Activated CD8-positive, alpha-beta memory T cell treated with anti-CD3 and anti-CD28 coated beads for 48 hours (primary cell): ENCODE measurements at places on chromosomes 11 and 22.

DNA sequence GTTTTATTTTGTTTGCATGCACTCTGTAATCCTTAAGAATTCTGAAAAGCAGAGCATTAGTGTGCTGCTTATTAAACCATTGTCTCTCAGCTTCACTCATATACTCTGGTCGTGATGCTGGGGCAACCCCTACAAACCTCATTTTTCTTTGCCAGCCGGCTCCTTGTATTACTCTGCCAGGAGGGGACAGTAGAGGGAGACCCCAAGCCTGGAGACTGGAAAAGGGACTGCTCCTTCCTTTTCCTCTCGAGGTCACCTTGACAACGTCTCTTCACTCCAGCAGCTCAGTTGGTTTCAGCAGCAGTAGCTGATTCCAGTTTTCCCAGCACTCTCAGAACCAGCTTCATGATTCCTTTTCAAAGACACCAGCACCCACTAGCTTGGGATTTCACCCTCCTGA lies 2.8 kb upstream of the JHY start:
- no peak for DNase-seq

GRCh38 chr22:28883657-28883916 lies 215 bp downstream of the ZNRF3 start:
- DNase-seq: no peak

DNA sequence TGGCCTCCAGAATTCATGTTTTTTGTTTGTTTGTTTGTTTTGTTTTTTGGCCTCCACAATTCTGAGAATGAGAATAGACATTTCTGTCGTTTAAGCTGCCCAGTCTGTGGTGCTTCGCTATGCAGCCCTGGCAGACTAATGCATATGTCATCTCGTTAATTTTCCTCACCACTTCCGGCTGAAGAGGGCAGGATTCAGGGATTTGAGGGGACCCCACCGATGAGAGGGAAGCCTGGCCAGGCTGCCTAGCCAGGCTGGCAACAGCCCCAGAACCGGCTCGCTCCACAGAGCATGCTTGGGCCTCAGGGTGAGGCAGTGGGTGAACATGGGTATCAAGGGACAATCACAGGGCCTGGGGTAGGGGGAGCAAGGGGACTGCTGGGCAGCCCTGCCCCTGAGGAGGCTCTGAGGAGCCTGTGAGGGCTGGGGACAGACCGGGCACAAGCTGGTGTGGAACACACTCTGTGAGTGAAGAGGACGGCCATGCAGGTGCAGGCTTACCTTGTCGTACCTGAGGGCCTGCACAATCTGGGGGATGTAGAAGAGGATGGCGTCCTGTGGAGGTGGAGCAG lies 47.8 kb upstream of the SERPIND1 start:
- no peak for DNase-seq

GRCh38 chr22:21669026-21669425 lies 3.2 kb downstream of the PPIL2 start:
- DNase-seq: no peak

- no peak for DNase-seq
These were observed 4.1 kb downstream of the IGF2 start for GRCh38 chr11:2135018-2135569.

GRCh38 chr22:19972652-19973550 lies 31.3 kb upstream of the TXNRD2 start:
- no peak for DNase-seq

DNA sequence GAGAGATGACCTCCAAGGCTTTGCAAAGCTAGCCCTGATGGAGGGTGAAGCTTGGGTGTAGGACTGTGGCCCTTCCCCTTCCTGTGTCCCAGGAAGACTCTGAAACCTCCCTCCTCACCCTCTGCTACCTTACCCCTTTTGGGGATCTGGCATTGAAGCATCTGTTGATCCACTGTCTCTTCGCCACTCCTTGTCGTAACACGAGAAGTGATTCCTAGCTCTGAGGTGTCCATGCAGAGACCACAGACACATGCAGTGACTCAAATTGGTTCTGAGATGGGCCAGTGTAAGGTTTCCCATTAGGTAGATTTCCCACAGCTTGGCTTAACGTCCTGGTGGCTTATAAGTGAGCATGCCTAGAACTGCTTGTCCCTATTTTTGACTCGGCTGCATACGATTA lies 101.4 kb downstream of the ZBTB16 start:
- no peak for DNase-seq

GRCh38 chr22:44889255-44889878 lies 120.4 kb downstream of the PHF21B start:
- DNase-seq: no peak

- DNase-seq: no peak
These were observed 128.8 kb downstream of the MED15 start for GRCh38 chr22:20636075-20636812.

DNA sequence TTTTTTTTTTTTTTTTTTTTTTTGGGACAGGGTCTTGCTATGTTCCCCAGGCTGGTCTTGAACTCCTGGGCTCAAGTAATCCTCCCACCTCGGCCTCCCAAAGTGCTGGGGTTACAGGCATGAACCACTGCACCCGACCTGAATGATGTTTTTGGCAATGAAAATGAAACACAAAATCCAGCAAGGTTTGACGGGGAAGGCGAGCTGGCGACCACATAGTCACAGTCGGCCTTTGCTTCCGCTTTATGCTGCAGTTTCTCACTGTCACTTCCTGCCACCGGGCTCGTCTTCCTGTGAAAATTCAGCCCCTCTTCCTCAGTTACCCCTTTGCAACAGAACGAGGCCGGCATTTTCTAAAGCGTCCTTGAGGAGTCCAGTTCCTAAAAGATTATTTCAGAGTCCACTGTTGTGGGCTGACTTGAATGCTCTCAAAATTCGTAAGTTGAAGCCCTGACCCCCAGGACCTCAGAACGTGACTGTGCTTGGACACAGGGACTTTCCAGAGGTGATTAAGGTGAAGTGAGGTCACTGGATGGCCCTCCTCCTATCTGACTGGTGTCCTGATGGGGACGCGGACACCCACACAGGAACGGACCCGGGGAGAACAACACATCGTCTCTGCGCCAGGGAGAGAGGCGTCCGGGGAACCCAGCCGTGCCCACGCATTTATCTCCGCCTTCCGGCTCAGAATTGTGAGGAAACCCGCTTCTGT lies 2.9 kb upstream of the BID start:
- peak; percentile 50 for DNase-seq

DNA sequence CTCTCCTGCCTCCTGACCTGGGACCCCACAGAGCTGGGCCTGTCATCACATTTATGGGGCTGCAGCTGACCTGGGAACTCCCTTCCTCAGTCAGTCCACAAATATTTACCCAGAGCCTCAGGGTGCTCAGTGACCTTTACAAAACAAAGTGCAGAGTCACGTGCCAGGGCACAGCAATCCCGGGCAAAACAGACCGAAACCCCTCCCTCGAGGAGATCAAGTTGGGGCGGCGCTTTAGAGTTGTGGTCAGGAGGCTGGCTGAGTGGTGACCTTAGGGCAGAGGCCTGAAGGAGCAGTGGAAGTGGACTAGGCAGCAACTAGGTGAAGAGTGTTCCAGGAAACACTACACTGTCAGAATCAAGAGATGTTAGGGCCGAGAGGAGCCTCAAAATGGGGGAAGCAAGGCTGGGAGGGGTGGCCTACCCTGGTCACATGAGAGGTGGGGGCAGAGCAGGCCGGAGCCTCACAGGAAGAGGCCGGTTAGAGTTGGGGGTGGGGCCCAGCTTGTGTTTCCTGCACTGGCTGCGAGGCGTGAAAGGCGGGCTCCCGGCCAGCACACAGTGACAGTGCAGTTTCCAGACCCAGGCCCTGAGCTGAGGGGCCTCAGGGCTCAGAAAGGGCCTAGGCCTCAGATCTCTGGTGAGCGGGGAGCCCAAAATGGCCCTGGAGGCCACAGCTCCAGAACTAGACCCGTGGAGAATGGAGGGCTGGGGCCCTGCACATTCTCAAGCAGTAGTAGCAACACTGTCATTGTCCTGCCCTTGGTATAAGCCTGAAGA lies 3.7 kb upstream of the NEAT1 start:
- peak; percentile 87 for DNase-seq

- DNase-seq: no peak
These were observed 16.2 kb downstream of the MISFA start for GRCh38 chr11:18615628-18616392.

- DNase-seq: no peak
These were observed 40.2 kb downstream of the GNB1L start for GRCh38 chr22:19814428-19814827.

DNA sequence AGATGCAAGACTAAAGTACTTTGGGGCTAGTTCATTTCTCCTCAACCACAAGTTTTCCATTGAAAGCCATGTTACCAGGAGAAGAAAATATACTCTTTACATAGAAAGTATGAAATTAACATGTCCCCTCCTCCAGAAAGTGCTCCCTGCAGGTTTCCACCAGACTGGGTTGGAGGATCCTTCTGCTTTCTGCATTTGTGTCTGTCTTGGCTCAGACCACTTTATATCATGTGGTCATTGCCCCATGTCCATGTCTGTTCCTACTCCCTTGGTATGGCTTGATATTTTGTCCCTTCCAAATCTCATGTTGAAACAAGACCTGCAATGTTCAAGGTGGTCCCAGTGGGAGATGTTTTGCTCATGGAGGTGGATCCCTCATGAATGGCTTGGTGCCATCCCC lies 28.4 kb upstream of the ACER3 start:
- DNase-seq: no peak

GRCh38 chr11:129538323-129538722 lies 162.7 kb downstream of the BARX2 start:
- no peak for DNase-seq

DNA sequence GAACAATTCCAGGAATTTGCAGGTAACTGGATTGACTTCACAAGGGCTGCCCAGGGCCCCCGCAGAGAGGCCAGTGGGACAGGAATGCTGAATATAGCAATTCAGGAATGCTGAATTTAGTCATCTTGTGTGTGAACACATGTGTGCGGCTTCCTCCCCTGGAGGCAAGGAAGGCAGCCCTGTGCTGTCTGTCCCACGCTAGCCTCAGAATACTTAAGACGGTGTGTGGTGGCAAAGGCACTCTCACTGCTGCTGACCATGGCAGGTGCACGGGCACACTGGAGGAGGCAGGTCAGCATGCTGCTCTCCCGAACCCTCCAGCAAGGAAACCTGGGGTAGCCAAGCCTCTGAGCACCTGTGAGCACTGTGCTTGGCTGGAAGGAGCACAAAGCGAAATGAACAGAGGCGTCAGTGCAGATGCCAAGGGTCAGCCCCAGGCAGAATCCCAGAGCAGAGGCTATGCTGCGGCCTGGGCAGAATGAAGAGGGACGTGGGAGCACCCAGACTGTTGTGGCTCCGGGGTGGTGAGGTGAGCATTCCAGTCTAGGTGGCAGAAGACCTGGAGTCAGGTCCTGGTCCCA lies 2.7 kb downstream of the GNAZ start:
- no peak for DNase-seq

GRCh38 chr11:78205691-78206090 lies 17.0 kb downstream of the USP35 start:
- DNase-seq: no peak

DNA sequence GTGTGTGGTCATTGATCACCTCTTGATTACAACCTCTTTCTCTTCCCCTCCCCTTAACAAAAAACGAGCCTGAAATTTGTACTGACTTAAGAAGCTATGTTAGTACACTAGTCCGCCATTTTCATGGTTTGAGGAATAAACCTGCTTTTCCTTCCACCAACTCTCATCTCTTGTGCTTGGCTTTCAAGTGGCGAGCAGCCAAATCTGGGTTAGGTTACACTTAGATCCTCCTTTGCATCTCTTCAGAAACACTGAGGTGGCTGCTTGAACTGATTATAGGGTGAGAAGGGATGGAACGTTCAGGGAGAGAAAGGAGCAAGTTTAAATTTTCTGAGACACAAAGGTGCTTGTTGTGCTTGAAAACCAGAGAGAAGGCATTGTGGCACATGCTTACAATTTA lies 2171.4 kb downstream of the LRRC4C start:
- DNase-seq: no peak

- no peak for DNase-seq
These were observed 390.8 kb downstream of the SHANK2 start for GRCh38 chr11:70861559-70861958.

- DNase-seq: peak; percentile 63
These were observed at the start of gene ARHGEF12 for GRCh38 chr11:120335908-120336640. TSS of gene ARHGEF12 (plus strand) at chr11:120336413. CDS start at chr11:120337244, 831 bp downstream.

GRCh38 chr11:73425108-73425507 lies 48.9 kb downstream of the RELT start:
- no peak for DNase-seq

DNA sequence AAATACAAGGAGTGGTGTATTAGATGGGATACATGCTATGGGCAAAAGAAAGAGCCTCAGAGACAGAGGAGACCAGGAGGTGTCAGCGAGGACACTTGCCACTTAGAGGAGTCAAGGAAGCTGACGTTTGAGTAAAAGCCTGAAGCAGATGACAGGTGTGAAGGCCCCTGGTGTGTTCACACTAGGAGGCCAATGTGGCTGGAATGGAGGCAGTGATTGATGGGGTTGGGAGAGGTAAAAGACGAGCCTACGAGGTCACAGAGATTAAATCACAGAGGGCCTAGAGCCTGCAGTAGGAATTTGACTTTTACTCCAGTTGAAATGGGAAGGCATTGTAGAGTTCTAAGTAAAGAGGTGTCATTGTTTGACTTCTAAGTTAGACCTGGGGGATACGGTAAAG lies 12.0 kb upstream of the GDPD5 start:
- no peak for DNase-seq

DNA sequence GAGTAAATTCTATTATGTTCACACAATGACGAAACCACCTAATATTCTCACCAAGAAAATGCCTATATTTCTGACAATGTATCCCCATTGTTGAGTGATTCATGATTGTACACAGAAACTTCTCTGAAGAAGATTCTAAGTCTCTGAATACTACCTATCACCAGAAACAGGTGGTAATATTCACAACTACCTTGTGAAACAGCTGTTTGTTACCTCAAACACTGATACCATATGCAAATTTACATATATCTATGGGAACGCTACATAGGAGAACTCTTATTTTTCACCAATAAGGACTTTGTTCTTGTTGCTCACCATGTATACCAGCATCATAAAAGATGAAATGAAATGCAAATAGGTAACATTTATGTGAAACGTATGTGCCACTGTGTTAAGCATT lies 59.3 kb downstream of the PDGFD start:
- no peak for DNase-seq

DNA sequence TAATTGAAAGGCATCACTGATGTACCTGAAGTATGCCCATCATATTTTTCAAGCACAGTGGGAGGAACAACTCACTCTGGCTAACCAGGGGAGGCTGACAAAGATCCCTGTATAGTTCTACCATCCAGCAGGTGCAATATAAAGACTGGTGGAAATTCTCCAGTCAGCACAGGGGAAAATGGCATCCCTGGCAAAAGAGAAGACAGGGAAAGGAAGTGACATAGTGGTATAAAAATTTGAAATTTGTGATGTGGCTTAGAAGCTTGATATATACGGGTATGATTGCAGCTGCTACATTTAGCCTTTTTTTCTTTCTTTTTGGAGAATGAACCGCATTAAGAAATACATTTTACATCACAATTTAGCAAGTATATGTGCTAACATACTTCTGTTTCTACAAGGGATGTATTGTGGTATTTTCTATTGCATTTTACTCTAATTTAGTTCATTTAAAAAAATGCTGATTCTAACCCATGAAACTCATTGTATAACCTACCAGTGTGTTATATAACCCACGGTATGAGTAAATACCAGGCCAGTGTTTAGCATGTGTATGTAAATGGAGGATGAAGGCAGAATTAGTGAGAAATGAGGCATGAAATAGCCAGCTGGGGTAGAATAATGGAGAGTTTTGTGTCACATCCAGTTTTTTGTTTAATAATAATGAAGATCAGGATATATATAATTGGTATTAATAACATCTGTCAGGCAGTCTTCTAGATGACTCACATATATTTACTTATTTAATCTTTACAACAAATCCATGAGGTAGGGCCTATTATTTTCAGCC lies 186.1 kb downstream of the ARHGAP42 start:
- no peak for DNase-seq
